Stimulated activated CD4-positive, alpha-beta T cell treated with anti-CD3 and anti-CD28 coated beads, Interleukin-2, amount 100 ng/mL, for 24 hours (primary cell): ENCODE measurements at places on chromosomes 6 and 20.

GRCh38 chr6:90893400-90893799 is 306.5 kb upstream of the MAP3K7 start:
- DNase-seq: no peak

- no peak for DNase-seq
These were observed 26.9 kb downstream of the RGS17 start for GRCh38 chr6:153104220-153104619.

- no peak for DNase-seq
These were observed 150.8 kb downstream of the COL21A1 start for GRCh38 chr6:56096541-56096940.

GRCh38 chr6:144008120-144008811 is at the start of gene PLAGL1:
PLAGL1 (minus strand) TSS chr6:144008259; CDS start chr6:143948136, 60,123 bp downstream.
- DNase-seq: peak; percentile 24

GRCh38 chr6:14786455-14786854 is 459.4 kb upstream of the JARID2 start:
- no peak for DNase-seq

- no peak for DNase-seq
These were observed 61.5 kb downstream of the SYNE1 start for GRCh38 chr6:152575621-152576150.
